ENCODE measurements at places on chromosomes 3 and 15. TPM values are rescaled to one million over a fixed set of nuclear protein-coding genes. Genes with fewer than 3 reads are reported as not detected.

- DNase-seq = peak; percentile 85
Measured at GRCh38 chr3:194089357-194090177, 46.4 kb upstream of the HES1 start.

GRCh38 chr3:121897296-121897695 lies 3.1 kb downstream of the SLC15A2 start:
- no peak for DNase-seq

Gene GOLGA8G
- not detected for total RNA-seq

Gene ATP13A5
- not detected for total RNA-seq

Gene CD96
- total RNA-seq = 0.59 TPM

Gene ASB14
- total RNA-seq = 10.2 TPM
